ENCODE measurements at places on chromosomes 16 and 17. TPM values are rescaled to one million over a fixed set of nuclear protein-coding genes. Genes with fewer than 3 reads are reported as not detected.

SLC39A11 gene
- total RNA-seq: 18.5 TPM

GAST gene
- not detected for total RNA-seq

GRCh38 chr17:39000021-39000601 lies 32.9 kb upstream of the FBXO47 start:
- DNase-seq: no peak
- no peak overlapping the region for H3K4me3 ChIP-seq
- H3K4me1 ChIP-seq: peaks cover 25% of the 10 kb centered on the region
- no peaks in the 10 kb centered on the region for H3K36me3 ChIP-seq

DNA sequence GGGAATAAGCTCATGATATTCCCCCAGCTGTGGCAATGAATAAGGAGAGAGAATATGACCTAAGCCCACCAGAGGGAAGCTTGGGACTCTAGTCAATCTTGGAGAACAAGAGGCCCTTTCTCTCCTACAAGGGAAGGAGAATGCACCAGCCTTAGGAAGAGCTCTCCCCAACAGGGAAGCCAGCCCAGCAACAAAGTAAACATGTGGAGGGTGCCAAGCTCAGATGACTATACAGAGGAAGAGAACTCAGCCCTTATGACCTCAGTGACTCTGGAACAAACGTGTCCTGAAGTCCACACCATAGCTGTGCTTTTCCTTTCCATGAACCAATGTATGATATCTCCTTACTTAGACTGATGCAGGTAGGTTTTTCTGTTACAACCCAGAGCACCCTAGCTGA lies 219.7 kb downstream of the GSG1L start:
- no peaks in the 10 kb centered on the region for H3K27me3 ChIP-seq
- no peaks in the 10 kb centered on the region for H3K36me3 ChIP-seq
- H3K27ac ChIP-seq: no peak overlapping the region
- no peak overlapping the region for H3K4me3 ChIP-seq
- H3K4me1 ChIP-seq: no peaks in the 10 kb centered on the region
- DNase-seq: no peak

- no peak overlapping the region for H3K4me3 ChIP-seq
- H3K4me1 ChIP-seq: no peaks in the 10 kb centered on the region
- H3K27me3 ChIP-seq: no peaks in the 10 kb centered on the region
- H3K36me3 ChIP-seq: no peaks in the 10 kb centered on the region
Measured at GRCh38 chr17:40466298-40466971, 23.2 kb downstream of the IGFBP4 start.

DNA sequence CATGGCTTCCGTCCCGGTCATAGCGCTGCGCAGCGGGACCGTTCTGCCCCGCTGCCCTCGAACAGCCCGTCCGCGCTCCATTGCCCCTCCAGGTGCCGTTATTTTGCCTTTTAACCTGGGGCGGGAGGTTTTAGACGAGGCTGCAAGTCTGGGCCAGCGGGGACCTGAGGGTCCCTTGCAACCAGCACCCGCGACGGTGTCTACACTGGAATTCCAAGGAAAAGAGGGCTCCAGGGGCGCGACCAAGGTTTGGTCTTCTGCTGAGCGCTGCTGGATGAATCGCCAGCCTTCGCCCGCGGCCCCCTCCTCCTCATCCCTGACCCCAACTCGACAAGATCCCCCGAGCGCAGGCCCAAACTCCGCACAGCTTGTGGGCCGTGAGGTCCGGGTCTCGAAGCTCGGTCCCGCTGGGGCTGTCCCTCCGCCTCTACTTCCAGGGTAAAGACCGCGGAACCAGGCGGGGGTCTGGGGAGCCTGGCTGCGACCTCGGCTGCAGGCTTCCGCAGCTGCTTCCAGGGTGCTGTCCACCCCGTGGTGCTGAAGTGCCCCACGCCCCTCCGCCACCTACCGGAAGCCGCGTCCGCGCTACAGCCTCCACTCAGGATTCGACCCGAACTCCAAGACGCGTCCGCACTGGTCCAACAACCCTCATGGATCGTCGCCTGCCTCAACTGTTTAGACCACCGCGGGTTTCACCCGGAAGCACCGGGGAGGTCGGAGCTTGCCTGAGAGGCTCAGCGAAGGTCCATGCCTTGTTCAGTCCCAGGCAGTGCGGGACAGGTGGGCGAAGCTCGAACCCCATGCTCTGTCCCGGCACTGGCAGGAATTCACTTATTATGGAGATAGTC lies 10.1 kb upstream of the CA4 start:
- no peak overlapping the region for H3K4me3 ChIP-seq
- H3K4me1 ChIP-seq: peaks cover 6% of the 10 kb centered on the region
- H3K36me3 ChIP-seq: no peaks in the 10 kb centered on the region
- no peak overlapping the region for H3K27ac ChIP-seq
- H3K27me3 ChIP-seq: peaks cover 37% of the 10 kb centered on the region

MNT gene
- 24.3 TPM for total RNA-seq

- no peak for DNase-seq
- peak overlapping the region; percentile 48 for H3K4me3 ChIP-seq
- peaks cover 9% of the 10 kb centered on the region for H3K27me3 ChIP-seq
- H3K36me3 ChIP-seq: no peaks in the 10 kb centered on the region
- H3K4me1 ChIP-seq: peaks cover 40% of the 10 kb centered on the region
Measured at GRCh38 chr16:11354407-11354732, 9.1 kb downstream of the RMI2 start.

DNA sequence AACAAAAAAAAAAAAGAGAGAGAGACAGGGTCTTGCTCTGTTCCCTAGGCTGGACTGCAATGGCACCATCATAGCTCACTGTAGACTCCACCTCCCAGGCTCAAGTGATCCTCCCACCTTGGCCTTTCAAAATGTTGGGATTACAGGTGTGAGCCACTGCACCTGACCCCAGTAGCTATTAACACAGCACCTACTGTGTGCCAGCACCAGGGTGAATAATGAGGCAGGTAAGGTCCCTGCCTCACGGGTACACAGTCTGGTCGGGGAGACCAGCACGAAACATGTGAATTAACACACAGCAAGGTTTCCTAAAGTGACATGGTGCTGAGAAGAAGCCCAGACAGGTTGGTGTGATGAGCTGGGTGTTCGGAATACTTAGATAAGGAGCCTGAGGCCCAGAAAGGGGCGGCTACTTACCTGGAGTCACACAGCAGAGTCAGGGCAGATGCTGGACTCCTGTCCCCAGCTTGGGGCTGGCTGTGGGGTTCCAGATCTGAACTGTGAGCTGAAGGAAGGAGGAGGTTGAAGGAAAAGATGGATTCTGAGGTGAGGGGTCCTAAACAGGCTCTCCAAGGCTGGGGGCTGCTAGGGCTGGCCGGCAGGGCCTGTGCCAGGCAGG lies 10.5 kb upstream of the FBXL19 start:
- H3K36me3 ChIP-seq: no peaks in the 10 kb centered on the region
- H3K4me1 ChIP-seq: peaks cover 3% of the 10 kb centered on the region
- no peak overlapping the region for H3K4me3 ChIP-seq
- H3K27ac ChIP-seq: no peak overlapping the region
- no peaks in the 10 kb centered on the region for H3K27me3 ChIP-seq

GRCh38 chr16:65494080-65494479 lies 372.2 kb upstream of the CDH11 start:
- H3K4me1 ChIP-seq: no peaks in the 10 kb centered on the region
- H3K27ac ChIP-seq: no peak overlapping the region
- no peak overlapping the region for H3K4me3 ChIP-seq
- no peaks in the 10 kb centered on the region for H3K36me3 ChIP-seq
- H3K27me3 ChIP-seq: no peaks in the 10 kb centered on the region
- DNase-seq: no peak

DNA sequence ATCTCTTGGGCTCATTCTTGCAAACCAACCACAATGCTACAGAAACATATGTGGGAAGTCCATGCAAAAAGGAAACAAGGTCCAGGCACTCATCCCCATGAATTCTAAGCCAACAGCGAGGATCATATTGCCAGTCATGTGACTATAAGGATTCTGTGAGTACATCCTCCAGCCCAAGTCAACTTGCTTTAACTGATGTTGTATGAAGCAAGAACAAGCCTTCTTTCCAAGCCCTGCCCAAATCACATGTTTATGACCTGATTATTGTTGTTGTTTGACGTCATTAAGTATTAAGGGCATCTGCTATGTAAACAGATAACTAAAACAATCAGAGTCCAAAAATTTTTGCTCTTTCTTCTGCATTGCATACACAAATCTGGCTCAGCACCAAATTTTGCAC lies 78.2 kb upstream of the MON1B start:
- no peak overlapping the region for H3K27ac ChIP-seq
- no peaks in the 10 kb centered on the region for H3K36me3 ChIP-seq
- DNase-seq: no peak
- H3K4me3 ChIP-seq: no peak overlapping the region

KRTAP1-1 gene
- not detected for total RNA-seq

GRCh38 chr17:31449111-31449510 lies 57.6 kb downstream of the RAB11FIP4 start:
- no peak for DNase-seq
- H3K4me1 ChIP-seq: no peaks in the 10 kb centered on the region
- H3K36me3 ChIP-seq: no peaks in the 10 kb centered on the region
- H3K27ac ChIP-seq: no peak overlapping the region
- H3K4me3 ChIP-seq: no peak overlapping the region

DNA sequence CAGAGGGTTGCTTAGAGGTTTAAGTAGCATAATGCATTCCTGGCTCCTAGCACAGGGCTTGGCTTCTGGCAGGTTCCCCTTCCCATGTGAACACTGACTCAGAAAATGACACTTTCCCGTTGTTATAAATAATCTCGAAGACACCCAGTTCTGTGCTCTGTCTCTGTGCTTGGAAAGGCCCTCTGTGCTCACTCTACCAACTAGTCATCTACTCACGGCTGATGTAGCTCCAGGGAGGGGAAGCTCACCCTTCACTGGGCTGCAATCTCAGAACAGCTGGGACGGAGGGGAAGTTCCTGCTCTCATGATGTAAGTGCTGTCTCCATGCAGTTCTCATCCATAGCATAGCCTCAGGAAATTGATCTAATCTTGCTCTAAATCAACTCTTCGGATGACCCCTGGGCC lies 230.5 kb upstream of the ASIC2 start:
- H3K27me3 ChIP-seq: no peaks in the 10 kb centered on the region
- H3K4me3 ChIP-seq: no peak overlapping the region
- H3K27ac ChIP-seq: no peak overlapping the region

DNA sequence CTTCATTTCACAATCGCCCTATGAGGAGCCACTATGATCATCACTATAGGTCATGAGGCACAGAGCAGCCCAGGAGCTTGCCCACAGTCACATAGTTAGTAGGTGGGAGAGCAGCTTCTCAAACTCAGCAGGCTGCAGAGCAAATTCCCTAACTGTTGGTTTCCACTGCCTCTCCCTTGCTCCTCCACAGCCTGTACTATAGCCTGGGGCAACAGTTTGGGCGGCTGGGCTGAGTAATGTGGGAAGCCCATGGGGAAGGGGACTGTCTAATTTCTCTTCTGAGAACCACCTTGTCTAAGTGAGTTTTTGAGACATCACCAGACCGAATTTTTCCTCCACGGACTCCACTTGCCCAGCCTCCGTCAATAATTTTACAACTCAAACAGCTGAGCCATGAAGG lies 73.4 kb upstream of the GPR139 start:
- H3K27ac ChIP-seq: no peak overlapping the region
- DNase-seq: no peak
- H3K4me3 ChIP-seq: no peak overlapping the region
- H3K4me1 ChIP-seq: no peaks in the 10 kb centered on the region
- H3K27me3 ChIP-seq: no peaks in the 10 kb centered on the region
- H3K36me3 ChIP-seq: no peaks in the 10 kb centered on the region

DNA sequence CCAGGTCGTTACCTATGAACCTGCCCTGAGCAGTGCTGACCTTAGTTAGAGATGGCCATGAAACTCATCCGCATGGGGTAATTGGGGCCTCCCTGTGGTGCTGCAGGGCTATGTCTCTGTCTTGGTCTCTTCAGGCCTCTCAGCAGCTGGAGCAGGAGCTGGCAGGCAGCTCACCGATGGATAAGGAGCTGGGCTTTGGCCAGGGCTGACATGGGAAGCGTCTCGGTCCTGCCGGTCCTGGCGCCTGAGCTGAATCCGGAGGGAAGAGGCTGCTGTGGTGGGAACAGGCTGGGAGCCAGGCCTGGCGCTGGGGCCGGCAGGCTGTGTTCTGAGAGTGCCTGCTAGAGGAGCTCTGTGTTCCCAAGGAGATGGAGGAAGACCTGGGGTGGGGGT lies 10.1 kb downstream of the IL32 start:
- peak overlapping the region; percentile 18 for H3K4me3 ChIP-seq
- H3K4me1 ChIP-seq: peaks cover 93% of the 10 kb centered on the region
- H3K27ac ChIP-seq: no peak overlapping the region
- no peaks in the 10 kb centered on the region for H3K27me3 ChIP-seq
- DNase-seq: no peak

- DNase-seq: no peak
- H3K27ac ChIP-seq: no peak overlapping the region
- peaks cover 4% of the 10 kb centered on the region for H3K4me1 ChIP-seq
- H3K27me3 ChIP-seq: no peaks in the 10 kb centered on the region
Measured at GRCh38 chr17:5472511-5472910, 3.7 kb upstream of the DHX33 start.

DNA sequence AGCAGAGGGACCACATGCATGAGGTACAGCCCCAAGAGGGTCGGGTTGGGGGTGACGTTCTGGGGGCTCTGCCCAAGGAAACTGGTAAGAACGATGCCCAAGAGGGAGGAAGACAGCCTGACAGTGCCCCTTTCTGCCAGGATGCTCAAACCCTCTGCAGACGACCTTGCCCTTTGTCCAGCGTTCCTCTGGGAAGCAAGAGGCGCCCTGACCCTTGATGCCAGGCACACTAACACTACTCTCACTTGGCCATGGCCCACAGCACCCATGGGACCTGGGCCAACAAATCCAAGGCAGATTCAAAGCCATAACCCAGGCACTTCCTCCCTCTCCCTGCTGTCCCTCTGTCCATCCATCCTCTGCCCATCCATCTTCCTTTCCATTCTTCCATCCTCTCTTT lies 20.4 kb downstream of the TK2 start:
- no peaks in the 10 kb centered on the region for H3K27me3 ChIP-seq
- DNase-seq: no peak
- H3K27ac ChIP-seq: no peak overlapping the region
- no peak overlapping the region for H3K4me3 ChIP-seq
- H3K4me1 ChIP-seq: peaks cover 20% of the 10 kb centered on the region

JPT1 gene
- total RNA-seq: 189 TPM

FNDC8 gene
- total RNA-seq: 0.16 TPM

DNA sequence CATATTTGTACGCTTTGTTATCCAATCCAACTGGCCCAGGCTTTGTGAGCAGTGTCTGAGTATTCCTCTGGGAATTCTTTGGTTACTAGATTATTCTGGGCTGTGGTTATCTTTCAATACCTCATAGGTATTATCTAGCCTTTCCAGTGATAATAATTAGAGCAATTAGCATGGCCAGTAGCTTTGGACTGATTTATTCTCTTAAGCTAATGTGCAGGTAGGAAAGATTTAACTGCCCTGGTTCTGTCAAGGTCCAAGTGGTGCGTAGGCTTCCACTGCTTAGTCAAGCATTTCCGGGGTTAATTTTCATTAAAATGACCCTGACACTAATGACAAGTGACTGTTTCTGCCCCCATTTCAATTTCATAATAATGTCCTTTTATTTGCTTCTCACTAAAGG lies 54.2 kb upstream of the PMFBP1 start:
- H3K27ac ChIP-seq: no peak overlapping the region
- DNase-seq: no peak
- no peaks in the 10 kb centered on the region for H3K27me3 ChIP-seq
- no peak overlapping the region for H3K4me3 ChIP-seq

ETV4 gene
- 6.4 TPM for total RNA-seq

- no peaks in the 10 kb centered on the region for H3K36me3 ChIP-seq
- H3K27ac ChIP-seq: no peak overlapping the region
- DNase-seq: no peak
- no peaks in the 10 kb centered on the region for H3K27me3 ChIP-seq
- H3K4me1 ChIP-seq: no peaks in the 10 kb centered on the region
Measured at GRCh38 chr16:49048557-49048956, 233.1 kb downstream of the CBLN1 start.

GRCh38 chr17:40068129-40068581 lies 5.4 kb downstream of the THRA start:
- H3K27ac ChIP-seq: peak overlapping the region; percentile 58
- peak overlapping the region; percentile 68 for H3K4me3 ChIP-seq
- H3K27me3 ChIP-seq: no peaks in the 10 kb centered on the region
- no peaks in the 10 kb centered on the region for H3K36me3 ChIP-seq
- no peak for DNase-seq
